ENCODE measurements at places on chromosomes 1 and 21.

DNA sequence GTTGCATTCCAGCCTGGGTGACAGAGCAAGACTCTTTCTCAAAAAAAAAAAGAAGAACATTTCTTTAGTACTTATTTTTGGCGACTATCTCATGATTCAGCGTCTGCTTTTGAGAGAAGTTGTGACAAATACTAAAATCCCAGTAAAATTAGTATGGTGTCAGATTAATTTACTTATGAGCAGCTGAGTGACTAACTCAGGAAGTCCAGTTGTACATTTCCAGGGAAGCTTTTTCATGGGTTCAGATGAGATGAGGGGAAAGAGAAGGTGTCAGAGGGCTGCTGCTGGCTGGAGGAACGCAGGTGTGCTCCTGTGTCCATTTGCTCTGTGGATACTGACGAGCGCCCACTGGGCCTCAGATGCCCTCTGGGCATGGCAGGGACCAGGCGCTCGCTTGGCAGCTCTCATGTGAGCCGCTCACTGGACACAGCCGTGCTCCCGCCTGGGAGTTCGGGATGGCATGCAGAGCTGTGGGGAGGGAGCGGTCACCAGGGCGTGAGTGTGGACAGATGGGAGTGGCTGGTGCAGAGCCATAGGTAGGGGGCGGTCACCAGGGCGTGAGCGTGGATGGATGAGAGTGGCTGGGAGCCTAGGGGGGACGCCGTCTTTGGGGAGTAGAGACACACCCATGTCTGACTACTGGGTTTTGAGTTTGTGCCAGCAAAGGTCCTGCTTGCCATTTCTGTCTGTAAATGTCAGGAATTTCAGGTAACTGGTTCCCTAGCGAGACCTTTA, 55.0 kb downstream of the ADARB1 start:
- DNase-seq: no peak

DNA sequence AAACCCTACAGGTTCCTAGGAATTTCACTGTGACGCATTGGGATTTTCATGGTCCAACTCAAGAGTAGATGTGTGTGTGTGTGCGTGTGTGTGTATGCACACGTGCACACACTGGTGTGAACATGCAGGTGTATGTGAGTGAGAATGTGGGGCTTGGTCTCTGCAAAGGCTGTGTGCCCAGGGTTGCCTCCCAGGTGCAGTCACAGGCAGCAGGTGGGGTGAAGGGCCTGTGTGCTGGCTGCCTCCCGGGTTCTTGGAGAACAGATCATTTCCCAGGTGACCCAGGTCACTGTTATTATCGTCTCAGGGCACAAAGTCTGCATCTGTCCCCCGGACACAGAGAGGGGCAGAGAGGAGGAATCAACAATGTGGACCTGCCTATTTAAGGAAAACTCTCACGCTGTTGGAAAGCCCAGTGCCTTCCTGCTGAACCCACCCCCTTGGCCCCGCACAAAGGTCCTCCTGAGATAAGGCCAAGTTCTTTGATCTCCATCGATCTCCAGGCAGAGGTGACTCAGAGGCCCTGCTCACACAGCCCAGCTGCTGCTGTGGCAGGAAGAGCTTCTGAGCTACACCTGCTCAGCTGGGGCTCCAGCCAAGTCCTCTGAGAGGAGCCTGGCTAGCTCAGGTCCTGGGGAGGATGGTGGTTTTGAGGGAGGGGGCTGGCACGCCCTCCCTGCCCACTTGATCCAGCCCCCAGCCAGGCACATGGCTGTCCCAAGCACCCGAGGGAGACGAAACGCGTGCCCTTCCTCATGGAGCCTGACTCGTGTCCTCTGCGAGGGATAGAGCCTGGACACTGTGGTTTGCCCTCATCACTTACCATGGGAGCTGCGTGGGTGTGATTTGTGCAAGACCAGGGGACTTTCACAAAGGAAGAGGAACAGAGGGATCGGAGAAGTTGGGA, 134.0 kb upstream of the ARHGEF16 start:
- no peak for DNase-seq

- no peak for DNase-seq
Observed at GRCh38 chr1:205030896-205031295, 12.1 kb upstream of the CNTN2 start.

DNA sequence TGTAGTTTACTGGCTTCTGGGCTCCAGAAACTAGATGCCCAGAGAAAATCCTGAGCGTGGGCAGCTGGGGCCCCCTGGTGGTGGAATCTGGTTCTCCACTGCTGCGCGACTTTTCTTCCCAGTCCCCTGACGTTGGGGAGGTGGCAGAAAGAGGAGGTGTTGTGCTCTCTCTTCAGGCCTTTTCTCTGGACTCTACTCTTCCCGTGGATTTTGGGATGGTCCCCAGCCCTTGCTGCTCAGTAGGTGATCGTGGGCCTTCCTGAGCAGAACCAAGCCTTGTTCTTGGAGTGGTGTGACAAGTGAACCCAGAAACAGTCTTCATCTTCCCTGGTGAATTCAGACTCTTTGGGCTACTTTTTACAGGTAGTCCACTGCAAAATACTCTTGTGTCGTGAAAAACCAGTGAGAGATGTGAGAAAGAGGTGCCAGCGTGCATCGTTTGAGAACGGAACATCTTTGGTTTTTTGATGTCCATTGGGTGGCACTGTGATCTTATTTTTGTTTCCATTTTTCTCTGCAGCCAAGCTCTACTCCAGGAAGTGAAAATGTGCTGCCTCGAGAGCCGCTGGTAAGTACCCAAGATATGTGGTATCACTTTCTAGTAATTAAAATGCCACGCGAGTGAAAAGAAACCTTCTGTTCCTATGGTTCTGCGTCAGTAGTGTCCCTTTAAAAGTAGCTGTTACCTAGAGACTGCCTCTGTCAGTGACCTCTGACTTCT, 20.2 kb downstream of the PEX14 start:
- peak; percentile 83 for DNase-seq

GRCh38 chr1:115288591-115289198, 49.4 kb downstream of the NGF start:
- no peak for DNase-seq

GRCh38 chr1:83959824-83960498, 39.0 kb downstream of the TTLL7 start:
- no peak for DNase-seq

DNA sequence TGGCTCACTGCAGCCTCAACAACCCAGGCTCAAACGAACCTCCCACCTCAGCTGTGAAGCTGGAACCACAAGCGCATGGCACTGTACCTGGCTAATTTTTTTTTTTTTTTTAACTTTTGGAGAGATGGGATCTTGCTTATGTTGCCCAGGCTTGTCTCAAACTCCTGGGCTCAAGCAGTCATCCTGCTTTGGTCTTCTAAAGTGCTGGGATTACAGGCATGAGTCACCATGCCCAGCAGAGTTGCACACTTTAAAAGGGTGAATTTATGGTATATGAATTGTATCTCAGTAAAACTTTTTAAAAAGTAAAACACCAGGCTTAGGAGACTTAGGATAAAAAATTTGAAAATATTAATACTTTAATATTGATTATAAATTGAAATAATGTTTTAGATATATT, 99.1 kb downstream of the CLEC20A start:
- DNase-seq: no peak

DNA sequence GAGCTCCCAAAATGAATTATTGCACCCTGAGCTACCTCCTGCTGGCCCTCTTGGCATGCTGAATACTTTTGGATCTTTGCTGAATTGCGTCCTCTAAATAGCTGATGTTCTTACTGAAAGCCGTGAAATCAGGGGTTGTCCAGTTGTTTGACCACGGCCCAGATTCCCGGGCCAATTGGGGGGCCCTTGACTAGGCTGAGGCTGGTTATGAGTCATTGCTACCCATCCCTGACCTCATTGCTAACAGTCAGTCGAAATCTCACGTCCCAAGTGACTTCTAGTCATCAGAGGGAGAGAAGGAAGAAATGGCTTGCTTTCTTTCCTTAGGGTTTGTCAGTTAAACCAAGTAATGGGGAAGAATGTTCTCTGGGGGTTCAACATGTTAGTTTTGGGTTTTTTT, 37.4 kb downstream of the SMYD2 start:
- no peak for DNase-seq

DNA sequence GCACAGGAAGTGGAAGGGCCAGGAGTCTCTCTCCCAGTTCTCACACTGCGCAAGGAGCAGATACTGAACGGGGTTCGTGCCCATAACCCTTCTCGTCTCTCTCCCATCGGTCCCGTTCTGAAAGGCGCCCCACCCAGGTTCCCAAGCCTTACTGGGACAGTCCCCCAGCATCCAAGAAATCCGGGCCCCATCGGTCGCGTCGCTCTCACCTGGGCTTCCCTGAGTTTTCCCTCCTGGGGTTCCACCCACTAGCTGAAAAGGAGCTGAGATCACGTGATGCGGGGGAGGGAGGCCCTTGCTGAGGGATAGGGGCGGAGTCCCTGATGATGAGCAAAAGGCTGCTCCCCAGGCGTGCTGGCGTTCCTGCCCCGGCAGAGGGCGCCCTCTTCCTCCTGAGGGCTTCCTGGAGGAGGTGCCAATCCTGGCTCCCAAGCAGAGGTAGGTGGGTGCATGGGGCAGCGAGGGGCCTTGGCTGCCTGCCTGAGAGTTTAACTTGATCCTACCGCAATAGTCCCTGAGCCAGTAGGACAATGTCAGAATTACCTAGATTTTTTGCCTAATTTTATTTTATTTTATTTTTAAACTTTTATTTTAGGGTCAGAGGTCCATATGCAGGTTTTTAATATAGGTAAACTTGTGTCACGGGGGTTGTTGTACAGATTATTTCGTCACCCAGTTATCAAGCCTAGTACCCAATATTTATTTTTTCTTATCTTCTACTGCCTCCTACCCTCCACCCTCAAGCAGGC, at the start of gene SPOCD1:
TSS of gene SPOCD1 (minus strand) at position 271 of the 749 bp plus-strand sequence. CDS start 689 bp downstream, outside the sequence.
- peak; percentile 87 for DNase-seq

DNA sequence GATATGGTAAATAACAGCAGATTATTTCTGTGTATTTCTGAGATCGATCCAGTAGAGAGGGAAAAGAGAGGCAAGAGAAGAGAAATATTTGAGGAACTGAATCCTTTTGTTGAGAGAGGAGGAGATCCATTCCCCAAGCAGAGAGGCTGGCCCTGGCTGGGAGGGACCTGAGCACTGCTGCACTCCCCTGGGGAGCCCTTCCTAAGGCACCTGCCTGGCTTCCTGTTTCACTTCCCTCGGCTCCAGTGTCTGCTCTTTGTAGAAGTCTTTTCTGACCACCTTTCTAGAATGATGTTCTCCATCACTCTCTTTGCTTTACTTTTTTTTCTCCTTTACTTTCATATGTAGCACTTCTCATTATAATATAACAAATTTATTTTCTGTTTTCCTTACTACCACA, 42.3 kb upstream of the SLC6A9 start:
- no peak for DNase-seq

DNA sequence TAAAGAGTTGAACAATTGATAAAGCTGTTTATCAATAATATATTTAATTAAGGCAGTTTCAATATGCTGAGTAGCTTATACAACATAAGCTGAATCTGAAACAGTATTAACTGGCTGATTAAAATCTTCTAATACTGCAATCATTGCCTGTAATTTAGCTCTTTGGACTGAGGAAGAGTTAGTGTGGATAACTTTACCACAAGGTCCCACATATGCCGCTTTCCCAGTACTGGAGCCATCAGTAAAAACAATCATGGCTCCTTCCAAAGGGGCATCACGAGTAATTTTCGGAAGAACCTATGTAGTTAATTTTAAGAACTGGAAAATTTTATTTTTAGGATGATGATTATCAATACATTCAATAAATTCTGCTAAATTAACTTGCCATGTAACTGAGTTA, 6.7 kb downstream of the DAP3 start:
- no peak for DNase-seq

GRCh38 chr1:54336116-54336515, 70.1 kb downstream of the SSBP3 start:
- no peak for DNase-seq

DNA sequence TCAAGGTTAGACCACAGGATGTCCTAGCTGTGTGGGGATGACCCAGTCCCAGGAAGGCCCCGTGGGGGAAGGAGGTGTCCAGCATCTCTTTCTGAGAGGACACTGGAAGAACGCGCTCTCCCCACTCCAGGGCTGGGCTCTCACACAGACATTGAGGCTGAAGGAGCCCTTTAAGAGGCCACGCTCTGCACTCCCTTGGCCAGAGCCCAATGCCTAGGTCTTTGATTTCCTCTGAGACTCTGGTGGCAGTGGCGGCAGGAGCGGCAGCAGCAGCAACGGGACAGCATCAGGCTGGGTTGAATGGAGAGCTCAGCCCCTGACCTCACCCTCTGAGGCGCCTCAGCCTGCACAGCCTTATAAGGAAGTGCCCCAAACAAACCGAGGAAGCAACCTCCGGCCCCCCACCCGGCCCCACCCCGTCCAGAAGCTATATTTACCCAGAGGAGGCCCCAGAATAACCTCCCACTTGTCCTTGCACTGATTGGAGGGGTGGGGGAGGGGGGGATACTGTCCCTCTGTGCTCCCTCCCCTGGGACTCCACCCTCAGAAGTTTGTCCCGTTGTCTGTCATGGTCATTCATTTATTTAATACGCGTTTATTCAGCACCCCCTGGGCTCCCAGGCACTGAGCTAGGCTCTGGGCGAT, 12.3 kb downstream of the NES start:
- DNase-seq: no peak

DNA sequence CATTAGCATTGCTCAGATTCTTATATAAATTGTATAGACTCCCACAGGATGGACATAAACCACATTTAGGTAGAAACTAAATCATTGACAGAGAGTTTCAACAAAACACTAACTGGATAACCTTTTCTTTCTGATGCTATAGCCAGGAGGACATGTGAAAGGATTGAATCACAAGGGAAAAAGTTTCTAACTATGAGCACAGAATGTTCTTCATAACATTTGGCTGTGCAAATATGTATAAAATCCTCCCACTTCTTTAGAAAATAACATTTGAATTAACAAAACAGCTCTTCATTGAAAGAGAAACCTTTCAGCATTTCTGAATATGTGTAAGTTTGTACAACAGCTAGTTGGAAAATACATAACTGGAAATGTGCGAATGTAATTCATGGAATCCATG, 167.3 kb downstream of the TBX15 start:
- DNase-seq: no peak

DNA sequence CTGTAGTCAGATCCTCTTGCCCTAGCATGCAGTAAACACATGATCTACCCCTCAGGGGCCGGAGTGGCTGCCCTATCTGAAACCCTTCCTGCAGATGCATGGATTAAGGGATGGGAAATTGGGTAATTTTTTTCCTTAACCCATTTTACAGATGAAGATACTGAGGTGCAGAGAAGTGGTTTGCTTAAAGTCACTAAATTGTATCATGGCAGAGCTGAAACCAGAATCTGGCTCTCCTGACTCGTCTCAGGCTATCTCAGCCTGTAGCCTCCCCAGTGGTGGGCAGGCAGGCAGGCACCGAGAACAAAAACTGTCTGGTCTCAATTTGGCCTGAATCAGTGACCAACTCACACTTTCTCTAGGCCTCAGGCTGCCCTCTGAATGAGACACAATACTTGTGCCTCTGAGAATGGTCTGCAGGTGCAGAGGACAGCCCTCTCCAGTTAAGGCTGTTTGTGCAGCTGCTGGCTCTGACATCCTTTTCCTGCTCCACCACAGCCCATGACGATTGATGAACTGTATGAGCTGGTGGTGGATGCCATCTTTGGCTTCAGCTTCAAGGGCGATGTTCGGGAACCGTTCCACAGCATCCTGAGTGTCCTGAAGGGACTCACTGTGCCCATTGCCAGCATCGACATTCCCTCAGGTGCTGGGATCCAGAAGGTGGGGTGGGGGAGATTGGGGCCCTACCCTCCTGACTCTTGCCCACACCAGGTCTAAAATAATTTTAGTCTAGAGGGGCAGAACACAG, 1.5 kb downstream of the NAXE start:
- DNase-seq: no peak

Measured in activated CD8-positive, alpha-beta memory T cell treated with anti-CD3 and anti-CD28 coated beads, Interleukin-2, amount 50 U/mL, for 4 hours (primary cell).